ENCODE measurements at places on chromosomes 13 and 19.

GRCh38 chr13:28406733-28407266, 88.1 kb downstream of the FLT1 start:
- no peak for DNase-seq

DNA sequence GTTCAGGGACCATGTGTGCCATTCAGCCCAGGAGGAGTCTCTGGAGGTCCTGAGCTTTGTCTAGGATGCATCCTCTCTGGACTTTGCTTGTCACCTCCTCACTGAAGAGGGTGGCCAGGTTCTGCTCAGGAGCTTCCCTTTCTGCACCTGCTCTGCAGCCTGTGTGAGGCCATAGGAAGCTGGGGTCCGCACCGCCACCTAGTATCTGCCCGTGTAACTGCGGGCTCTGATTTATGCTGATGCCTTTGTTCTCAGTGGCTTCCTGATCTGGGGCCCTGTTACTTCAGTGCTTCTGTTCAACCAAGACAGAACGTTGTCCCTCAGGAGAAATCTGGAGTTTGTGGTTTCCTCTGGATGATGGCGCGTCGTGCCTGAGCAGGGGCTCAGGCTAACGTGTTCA, 15.5 kb downstream of the ZNF610 start:
- DNase-seq, result no peak

GRCh38 chr13:84238381-84238780, 356.1 kb upstream of the SLITRK1 start:
- no peak for DNase-seq

- DNase-seq, result peak; percentile 52
Measured at GRCh38 chr19:56080669-56081401, 40.3 kb downstream of the ZNF787 start.

DNA sequence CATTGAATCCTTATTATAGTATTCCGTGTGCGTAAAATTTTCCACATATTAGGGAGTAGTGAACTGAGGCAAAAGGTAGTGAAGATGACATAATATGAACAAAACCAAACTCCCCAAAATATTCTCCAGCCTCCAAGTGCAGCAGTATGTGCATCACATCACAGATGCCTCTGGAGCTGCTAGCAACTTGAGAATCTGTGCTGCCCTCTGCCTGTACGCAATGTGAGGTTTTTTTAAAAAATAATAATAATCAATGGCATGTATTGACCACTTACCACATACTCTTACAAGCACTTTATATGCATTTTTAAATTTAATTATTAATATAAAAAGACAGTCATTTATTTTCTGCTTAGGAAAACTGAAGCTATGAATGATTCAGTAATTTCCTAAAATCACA, 583.0 kb upstream of the SPRY2 start:
- no peak for DNase-seq

GRCh38 chr13:91809161-91809560, 410.7 kb downstream of the GPC5 start:
- DNase-seq, result no peak

- no peak for DNase-seq
Measured at GRCh38 chr19:15469513-15470297, 5.4 kb upstream of the RASAL3 start.

- no peak for DNase-seq
Measured at GRCh38 chr13:33079960-33080359, 63.7 kb downstream of the KL start.

DNA sequence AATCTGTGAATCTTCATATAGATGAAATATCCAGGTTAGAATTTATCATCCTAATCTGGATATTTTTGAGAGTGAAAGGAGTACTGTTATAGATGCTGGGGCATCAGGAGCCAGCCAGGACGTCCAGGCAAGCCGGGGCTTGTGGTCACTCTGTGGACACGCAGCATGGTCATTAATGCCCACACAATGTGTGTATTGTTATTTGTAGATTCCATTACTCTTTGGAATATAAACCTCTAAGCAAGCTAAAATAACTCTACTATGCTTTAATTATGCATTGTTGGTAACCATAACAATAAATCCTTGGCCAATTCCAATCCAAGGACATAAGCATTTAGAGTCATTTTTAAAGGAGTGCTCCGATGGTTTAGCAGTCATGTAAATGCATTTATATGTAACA, 137.9 kb downstream of the TM9SF2 start:
- DNase-seq, result no peak

GRCh38 chr13:109857325-109857724, 70.9 kb upstream of the IRS2 start:
- no peak for DNase-seq

GRCh38 chr13:30156270-30156669, 151.1 kb downstream of the KATNAL1 start:
- no peak for DNase-seq

DNA sequence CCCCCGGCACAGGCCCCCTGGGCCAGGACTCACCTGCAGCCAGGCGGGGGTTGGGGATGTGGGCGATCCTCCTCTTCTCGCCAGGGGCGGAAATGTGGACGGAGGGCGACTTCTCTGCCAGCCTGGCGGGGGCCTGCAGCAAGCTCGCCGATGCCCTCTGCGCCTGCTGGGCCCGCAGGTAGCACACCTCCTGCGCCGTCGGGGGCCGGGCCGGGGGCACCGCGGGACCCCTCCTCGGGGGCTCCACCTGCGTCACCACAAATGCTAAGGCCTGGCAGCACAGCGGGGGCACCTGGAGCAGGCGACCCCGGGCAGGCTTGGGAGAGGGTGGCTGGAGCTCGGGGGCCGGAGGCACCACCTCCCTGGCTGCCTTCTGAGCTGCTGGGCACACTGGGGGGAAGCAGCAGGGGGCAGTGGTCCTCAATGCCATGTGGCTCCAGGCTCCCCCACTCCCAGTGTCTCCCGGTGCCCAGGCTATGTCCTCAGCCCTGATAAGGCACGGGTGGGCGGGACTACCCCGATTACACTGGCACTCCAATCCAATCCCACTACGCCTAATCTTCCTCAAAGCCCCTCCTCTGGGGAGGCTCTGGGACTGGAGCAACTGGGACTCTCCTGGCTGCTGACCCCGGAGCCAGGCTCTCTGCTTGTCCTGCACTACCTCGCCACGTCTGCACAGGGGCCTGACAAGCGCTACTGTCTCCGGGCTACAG, 11.6 kb upstream of the ATP8B3 start:
- DNase-seq, result no peak

GRCh38 chr19:2645826-2646225, 56.7 kb downstream of the GNG7 start:
- no peak for DNase-seq

- peak; percentile 14 for DNase-seq
Measured at GRCh38 chr19:40155749-40156265, 35.4 kb upstream of the MAP3K10 start.

GRCh38 chr19:4077800-4078684, 11.3 kb upstream of the ZBTB7A start:
- DNase-seq, result no peak

GRCh38 chr19:18415178-18415867, 3.9 kb upstream of the SSBP4 start:
- DNase-seq, result no peak

DNA sequence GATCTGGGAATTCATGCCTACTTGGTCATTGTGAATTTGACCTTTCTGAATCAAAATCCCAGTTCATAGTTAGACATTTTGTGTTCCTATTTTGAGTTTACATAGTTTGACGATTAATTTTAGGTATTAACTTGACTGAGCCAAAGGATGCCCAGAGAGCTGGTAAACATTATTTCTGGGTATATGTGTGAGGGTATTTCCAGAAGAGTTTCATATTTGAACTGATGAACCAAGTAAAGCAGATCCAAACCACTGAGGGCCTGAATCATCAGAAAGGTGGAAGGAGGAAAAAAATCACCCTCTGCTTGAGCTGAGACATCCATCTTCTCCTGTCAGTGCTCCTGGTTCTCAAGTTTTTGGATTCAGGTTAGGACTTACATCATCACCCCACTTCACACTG, 116.6 kb downstream of the CYSLTR2 start:
- peak; percentile 30 for DNase-seq

DNA sequence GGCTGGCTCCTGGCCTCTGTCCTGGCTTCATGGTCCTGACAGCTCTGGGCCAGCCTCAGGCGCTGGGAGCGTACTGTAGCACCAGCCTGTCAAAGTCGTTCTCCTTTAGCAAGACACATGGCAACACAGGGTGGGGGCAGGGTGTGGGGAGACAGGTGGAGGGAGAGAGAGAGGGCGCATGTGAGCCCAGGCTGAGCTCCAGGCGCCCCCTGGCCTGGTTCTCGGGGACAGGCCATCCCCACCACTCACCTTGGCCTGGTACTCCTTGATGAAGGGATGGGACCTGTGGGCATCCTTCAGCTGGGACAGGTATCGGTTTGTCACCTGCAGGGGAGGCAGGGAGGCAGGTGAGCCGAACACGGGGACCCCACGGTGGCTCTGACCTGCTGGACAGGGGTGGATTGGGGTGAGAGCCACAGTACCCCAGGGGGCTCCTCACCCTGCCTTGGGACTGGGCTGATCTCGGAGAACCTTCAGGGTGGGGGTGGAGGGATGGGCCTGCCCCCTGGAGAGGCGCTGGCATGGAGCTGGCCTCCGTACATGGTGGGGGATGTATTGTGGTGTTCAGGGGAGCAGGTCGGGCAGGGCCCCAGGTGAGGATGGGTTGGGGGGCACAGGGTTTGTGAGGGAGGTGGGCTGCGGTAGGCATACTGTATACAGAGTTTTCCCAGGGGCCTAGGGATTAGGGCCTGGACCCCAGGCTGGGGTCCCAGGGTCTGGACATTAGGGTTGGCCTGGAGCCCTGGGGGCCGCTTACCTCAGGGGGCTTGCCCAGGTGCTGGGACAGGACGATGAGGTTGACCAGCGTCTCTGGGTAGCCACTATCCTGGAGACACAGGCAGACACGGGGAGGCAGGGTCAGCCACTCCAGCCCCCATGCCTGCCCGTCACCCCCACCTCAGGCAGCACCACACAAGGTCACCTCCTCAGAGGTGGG, 3.9 kb upstream of the CERS1 start:
- no peak for DNase-seq

DNA sequence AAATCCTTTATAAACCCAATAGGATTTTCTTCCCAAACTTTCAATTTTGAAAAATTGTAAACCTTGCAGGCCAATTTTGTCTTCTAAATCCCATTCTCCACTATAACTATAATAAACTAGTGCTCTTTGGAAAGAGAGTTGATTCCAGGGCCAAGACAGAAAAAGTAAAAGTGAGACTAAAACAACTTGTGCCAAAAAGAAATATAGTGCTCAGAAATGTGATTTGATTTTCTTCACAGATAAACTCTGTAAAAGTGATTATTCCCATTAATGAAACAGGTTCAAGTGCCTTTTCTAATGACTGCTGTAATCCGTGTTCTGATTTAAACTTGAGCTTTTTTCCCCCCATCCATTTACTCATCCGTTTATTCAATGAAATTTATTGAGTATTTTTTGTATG, 1831.1 kb downstream of the SLITRK5 start:
- DNase-seq, result no peak

- no peak for DNase-seq
Measured at GRCh38 chr19:39759457-39760184, 19.0 kb upstream of the LEUTX start.

GRCh38 chr19:16588824-16589577, 16.8 kb upstream of the SLC35E1 start:
- DNase-seq, result no peak

- DNase-seq, result no peak
Measured at GRCh38 chr13:93765062-93765461, 538.5 kb downstream of the GPC6 start.

DNA sequence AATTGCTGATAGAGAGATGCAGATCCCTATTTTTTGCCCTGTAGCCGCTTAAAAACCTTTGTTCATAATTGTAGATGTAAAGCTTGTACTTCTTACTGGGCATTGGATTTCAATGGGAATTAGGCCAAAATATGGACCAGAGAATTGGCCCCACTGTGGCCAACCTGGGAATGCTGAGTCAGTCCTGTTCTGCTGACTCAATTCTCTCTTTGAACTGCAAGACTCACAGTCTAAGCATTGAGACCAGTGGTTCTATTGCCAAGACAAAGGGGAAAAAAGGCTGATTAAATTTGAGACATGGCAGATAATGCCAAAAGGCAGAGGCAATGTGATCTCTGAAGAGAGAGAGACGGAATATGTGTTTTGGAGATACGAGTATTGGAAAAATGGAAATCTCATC, 72.5 kb upstream of the UBL3 start:
- peak; percentile 65 for DNase-seq

- DNase-seq, result peak; percentile 71
Measured at GRCh38 chr19:44723952-44724319, 24.6 kb upstream of the BCL3 start.

DNA sequence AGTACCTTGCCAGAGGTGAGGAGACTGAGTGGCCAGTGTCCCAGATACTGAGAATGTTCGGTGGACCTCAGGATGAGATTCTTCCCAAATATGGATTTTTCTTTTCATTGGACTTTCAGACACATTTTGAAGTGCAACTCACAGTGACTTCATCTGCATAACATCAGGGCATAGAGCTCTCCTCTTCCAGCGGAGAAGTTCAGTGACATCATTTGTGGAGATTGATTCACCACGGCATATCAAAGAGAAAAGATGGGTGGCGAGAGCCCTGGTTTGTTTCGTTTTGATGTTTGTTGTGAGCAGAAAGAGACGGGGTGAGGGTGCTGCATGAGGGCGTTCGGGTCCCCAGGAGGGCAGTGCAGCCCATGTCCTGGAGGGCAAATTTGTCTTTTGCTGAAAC, 120.1 kb upstream of the GPR12 start:
- DNase-seq, result no peak

DNA sequence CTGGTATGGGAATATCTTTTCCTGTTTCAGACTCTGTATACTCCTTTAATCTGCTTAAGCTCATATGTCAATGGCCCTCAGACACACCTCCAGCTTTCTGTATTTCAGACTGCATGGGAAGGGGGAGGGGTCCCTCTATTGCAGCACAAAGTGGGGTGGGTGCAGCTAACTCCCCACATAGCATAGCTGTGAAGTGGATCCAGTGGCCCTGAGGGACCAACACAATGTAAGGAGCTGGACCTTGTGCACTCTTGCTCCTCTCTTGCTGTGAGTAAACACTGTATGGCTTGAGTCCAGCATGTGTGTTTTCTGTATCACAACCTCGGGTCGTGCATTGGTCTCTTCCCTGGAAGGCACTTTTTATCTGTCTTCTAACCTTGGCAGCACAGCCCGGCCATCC, 669.9 kb downstream of the PCDH9 start:
- DNase-seq, result no peak

GRCh38 chr13:19673473-19674430, 40.3 kb downstream of the MPHOSPH8 start:
- no peak for DNase-seq

DNA sequence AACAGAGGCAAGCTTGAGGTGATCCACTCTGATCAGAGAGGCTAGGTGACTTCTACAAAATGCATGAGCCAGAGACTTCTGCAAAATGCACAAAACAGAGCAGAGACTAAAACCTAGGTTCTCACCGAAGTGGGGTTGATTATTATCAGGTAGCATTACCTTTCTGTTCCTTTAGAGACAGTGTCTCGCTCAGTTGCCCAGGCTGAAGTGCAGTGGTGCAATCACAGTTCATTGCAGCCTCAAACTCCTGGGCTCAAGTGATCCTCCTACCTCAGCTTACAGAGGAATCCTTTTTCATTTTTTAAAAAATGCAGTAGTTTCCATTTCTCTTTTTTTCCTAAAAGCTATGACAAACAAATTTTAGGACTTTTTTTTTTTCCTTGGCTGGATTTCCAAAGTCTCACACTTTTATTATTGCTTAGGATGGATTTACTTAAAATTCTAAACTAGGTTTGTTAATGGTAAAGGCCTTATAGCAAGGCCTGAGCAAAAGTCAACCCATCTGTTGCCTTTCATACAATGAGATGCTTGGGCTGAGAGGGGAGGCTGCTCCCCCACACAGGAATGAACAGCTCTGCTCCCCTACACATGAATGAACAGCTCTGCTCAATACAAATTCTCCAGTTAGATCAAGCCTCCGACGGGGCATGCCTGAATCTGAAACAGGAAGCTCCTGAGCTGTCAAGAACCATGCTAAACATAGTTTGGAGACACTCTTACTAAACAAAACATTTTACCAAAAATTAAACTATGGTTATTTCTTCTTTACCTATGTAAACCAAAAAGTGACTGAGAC, 18.8 kb upstream of the TNFRSF19 start:
- no peak for DNase-seq

Measured in renal cortical epithelial cell (primary cell).